ENCODE measurements at places on chromosomes 5 and 9.

DNA sequence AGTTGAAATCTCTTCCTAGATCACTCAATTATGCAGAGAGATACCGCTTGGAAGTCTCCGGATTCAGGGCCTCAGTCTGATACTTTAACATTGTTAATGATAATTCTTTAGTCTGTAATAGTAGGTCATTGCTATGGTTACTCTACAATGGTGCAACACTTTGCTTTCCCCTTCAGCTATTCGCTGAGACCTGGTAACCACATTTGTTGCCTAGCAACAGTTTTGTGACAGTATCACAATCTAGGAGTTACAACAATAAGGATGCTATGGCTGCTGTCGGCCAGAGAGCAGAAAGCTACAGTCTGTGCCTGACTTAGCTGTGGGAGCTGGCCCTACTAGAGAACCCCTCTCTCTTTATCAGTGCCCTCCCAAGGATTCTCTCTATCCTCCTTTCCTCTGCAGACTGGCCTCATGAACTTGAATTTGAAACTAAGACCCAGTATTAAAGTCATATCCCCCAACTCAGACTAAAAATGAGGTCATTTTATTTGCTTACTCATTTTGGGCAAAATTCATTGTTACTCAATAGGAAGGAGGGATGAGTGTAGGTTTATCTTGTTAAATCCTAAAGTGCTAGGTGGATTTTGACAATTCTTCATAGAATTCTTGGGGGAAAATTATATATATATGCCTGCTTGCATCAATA lies 39.3 kb downstream of the NR2F1 start:
- no peak for DNase-seq

DNA sequence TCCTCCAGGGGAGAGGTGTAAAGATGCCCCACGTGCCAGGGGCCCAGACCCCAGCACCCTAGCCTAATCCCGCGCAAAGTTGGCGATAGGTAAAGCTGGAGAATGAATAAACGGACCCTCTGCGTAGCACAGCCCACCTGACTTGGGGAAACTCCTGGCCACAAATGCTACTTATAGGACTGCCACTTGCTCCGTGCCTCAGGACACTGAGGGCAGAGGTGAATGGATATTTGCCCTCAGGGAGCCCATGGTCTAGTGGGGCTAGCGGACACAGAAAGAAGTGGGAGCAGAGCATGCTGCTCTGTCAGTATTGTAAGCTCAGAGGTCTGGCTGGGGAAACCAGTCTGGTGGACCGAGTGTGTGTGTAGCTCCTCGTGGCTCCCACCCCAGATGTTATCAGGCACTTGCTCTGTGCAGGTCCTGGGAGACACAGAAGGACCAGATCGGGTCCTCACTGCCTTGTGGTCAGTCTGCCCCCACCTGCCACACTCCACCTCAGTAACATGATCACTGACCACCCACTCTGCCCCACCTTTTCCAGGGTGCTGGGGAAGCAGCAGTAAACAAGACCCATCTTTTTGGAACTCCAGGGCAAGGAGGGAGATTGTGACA lies 841 bp downstream of the GRK6 start:
- no peak for DNase-seq

GRCh38 chr5:173594061-173594460 lies 22.4 kb downstream of the BOD1 start:
- no peak for DNase-seq

- no peak for DNase-seq
Observed at GRCh38 chr9:116757030-116757429, 69.9 kb downstream of the TRIM32 start.

GRCh38 chr5:151961557-151961956 lies 36.9 kb upstream of the GLRA1 start:
- no peak for DNase-seq

DNA sequence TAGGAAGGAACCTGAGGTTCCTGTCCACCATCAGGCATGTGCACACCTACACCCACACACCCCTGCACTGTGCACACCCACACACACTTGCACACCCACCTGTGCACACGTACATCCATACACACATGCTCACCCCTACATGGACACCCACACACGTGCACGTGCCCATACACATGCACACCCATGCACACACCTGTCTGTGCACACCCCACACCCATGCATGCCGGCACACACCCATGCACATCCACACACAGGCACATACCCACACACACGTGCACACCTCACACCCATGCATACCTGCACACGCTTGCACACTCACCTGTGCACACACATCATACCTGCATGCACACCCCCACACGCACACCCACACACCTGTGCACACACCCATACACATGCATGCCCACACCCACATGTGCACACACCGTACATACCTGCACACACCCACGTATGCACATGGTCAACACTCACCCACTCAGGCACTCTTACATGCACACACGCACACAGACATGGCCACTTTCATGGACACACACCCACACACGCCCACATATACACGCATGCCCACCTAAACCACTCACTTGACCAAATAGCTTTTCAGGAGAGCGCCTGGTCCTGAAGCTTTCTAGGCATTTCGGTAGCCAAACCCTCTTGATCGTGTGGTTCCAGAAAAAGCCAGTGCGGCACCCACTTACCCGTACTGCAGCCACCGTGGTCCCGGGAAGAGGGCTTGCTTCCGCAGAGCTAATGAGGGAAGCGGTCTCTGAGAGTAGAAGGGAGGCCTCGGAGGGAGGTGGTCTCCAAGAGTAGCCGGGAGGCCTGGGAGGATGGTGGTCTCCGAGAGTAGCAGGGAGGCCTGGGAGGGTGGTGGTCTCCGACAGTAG lies 36.7 kb upstream of the CLPTM1L start:
- no peak for DNase-seq

DNA sequence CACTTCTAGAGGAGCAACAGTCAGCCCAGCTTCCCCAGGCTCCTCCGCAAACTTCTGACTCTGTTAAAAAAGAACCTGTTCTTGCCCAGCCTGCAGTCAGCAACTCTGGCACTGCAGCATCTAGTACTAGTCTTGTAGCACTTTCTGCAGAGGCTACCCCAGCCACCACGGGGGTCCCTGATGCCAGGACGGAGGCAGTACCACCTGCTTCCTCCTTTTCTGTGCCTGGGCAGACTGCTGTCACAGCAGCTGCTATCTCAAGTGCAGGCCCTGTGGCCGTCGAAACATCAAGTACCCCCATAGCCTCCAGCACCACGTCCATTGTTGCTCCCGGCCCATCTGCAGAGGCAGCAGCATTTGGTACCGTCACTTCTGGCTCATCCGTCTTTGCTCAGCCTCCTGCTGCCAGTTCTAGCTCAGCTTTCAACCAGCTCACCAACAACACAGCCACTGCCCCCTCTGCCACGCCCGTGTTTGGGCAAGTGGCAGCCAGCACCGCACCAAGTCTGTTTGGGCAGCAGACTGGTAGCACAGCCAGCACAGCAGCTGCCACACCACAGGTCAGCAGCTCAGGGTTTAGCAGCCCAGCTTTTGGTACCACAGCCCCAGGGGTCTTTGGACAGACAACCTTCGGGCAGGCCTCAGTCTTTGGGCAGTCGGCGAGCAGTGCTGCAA lies 72.8 kb downstream of the NUP214 start:
- no peak for DNase-seq

- DNase-seq, result no peak
Observed at GRCh38 chr5:83583859-83584258, 112.3 kb downstream of the VCAN start.

DNA sequence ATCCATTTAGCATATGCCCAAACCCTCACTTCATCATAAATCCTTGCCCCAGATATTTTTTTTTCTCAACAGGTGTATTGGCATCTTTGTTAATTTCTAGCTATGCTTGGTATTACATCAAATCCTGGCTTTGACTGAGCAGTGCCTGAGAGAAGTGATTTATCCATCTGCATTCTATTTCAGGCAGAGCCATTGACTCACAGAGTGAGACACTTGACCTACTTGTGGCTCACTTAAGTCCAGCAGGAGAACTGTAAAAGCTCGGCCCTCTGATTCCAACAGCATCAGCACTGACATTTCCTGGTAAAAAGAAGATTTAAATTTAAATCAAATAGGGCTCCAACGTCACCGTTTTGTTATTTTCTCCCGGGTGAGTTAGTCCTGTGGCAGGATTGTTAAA lies 93.4 kb downstream of the PLK2 start:
- DNase-seq, result no peak

- no peak for DNase-seq
Observed at GRCh38 chr5:135505973-135506372, 29.8 kb downstream of the NEUROG1 start.

GRCh38 chr5:55578771-55579170 lies 44.0 kb upstream of the PLPP1 start:
- no peak for DNase-seq

DNA sequence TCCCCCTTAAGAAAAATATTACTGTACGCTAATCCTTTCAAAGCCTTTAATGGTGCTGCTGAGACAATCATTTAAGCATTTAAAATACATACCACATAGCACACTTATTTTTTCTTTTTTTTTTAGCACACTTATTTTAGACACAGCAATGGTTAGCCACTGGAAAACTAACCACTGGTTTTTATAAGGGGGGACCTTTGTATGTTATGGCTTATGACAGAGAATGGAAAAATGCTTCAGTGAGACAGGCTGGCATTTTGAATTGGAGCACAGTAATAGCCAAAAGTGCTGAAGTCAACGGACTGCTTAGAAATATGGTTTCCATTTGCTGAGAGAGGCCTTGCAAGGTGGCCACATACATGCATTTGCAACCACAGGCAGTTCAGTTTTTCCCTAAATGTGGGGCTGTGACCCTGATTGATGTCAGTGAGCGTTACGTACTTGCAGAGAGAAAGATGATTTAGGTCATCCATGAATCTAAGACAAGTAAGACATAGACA lies 28.5 kb downstream of the AOPEP start:
- DNase-seq, result no peak

GRCh38 chr5:111225926-111226325 lies 1.7 kb downstream of the CAMK4 start:
- DNase-seq, result no peak

- DNase-seq, result no peak
Observed at GRCh38 chr5:116395226-116395625, 179.4 kb downstream of the SEMA6A start.

DNA sequence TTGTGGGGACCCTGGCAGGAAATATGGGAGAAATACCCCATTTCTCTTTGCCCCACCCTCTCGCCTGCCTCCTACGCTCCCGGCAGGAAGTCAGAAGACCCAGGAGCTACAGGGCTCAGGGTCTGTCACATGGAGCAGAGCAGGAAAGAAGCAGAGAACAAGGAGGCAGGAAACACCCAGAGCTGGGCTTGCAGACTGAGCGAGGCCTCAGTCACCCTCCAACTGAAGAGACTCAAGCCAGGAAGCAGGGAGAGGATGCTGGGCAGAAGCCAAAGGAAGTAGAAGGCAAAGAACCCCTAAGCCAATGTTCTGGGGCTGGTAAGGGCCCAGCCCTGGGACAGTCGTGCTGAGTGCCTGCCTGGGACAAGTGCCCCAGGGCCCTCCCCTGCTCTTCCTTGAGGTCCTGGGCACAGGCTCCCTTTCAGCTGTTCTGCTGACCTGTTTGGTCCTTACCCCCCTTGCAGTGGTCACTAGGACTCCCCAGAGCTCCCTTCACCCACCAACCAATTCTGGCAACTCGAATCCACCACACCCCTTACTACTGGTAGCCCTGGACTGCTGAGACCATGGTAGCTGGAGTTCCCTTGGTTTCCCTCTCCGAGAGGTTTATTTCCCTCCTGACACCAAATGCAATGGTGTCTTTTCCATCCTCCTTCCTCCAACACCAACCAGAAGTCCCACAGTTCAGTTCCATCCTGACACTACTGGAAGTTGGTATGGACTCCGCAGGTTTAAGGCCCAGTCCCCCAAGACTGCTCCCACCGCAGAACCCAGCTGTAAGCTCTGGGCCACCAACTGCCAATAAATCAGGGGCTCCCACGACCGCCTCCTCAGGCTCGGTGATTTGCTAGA lies 157.5 kb downstream of the COL23A1 start:
- no peak for DNase-seq

- DNase-seq, result no peak
Observed at GRCh38 chr5:98975223-98975622, 46.4 kb upstream of the CHD1 start.

DNA sequence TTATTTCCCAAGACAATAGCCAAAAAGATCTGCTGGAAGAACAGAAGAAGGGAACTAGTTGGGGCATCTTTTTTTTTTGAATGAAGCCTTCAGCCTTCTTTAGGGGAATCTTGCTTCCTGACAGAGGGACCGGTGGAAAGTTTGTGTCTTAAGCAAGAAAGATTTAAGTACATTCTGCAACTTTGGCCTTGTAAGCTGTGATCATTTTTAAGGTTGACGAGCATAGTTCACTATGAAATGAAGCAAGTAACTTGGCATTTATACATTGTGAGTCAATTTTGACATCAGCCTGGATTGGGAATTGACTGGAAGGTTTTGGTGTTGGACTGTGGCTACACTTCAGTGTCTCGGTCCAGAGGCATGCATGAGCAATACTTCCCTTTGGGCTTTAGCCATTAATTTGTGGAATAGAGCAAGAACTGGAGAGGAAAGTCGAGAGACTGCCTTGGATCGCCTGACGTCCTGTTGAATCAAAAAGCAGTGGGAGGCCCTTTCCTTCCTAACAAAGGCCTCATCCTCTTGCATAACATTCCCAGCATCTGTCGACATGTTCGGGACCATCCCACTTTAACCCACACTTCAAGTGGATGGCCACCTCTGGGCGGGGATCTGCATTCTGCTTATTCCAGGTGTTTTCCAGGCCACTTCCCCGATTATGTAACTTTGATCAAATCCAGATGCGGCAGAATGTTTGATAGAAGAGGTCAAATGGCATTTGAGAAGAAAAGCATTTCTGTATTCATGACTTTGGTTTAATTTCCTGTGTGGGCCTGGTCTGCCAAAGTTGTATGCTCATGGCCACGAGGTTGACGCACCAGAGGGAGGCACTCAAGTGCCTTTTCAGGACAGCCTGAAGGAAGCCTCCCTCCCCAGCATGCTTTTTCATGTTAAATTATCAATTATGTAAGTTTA lies 12.5 kb downstream of the ABL1 start:
- DNase-seq, result no peak

DNA sequence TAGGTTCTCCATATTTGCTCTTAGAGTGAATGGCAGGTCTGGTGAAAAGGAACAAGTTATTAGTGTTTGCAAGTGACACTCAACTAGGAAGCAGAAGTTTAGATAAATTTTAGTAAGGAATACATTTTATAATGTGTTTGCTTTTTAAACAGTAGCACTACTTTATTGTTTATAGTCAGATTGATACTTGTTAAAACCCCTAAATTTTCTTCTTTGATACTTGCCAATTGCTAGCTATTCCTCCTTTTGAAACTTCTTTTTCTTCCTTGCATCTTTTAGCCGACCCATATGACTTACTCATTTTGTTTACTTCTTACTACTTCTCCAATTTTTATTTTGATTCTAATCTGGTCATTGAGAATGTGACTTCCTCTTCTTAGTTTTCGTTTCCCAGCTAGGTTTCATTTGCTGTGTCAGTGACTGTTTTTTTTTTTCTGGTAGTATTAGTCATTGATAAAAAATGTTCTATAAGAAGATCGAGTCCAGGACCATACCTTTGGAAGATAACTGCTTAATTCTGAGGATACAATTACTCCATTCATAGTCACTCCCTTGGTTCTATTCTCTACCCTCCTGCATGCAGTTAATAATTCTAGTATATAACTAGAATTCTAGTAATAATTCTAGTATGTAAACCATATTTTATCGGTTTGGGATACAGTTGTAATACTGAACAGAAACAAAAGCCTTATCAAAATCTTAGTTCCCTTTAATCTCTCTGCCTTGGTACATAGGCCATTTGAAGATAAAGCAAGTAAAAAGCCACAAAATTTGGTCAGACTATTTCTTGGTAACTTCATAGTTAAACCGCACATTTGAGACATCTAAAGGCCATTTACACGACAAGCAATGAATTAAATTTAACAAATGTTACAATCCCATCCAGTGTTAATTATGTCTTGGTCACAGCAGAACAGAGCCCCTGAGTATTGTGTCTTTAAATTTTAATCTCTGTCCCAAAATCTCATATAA lies 2.8 kb upstream of the RICTOR start:
- no peak for DNase-seq

Data from right renal cortex interstitium (tissue), 3 donors.